ENCODE measurements at places on chromosomes 6 and 20.

DNA sequence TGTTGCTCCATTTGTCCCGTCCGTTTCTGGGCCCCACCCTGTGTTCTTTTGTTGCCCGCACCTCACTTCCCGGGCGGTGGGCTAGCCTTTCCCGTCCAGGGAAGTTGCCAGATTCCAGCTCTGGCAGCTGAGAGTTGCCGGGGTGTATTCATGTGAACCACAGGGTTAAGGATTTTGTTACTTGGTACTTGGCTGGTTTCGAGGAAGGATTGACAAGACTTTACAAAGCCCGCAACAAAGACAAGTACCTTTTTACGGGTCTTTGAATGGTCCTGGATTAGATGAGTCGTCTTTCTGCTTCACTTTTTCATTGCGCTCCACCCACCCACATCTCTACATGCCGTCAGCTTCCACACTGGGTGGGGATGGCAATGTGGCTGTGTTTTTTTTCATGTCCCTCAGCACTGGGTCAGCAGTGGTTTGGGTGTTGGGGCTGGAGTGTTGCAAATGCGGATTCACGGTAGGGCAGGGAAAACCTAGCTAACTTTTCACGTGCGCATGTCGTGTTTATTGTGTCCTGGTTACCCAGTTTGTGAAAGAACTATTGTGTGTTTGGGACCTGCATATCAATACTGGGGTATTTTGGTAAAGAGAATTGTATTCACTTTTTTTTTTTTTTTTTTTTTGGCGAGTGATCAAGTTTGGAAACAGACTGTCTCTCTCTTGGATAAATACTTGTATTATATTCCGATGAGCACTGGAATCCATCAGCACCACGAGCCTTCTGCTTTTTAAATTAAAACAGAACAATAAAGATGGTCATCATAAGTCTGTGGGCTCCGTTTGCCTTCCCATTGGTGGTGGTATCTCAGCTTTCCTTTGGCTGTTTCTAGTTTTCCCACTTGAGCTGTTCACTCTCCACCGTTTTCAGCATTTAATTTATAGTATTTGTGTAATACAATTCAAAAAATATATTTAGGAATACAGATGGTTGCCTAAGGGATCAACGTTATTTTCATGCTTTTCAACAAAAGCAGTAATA lies 1.2 kb downstream of the DUSP22 start:
- DNase-seq: peak; percentile 41

DNA sequence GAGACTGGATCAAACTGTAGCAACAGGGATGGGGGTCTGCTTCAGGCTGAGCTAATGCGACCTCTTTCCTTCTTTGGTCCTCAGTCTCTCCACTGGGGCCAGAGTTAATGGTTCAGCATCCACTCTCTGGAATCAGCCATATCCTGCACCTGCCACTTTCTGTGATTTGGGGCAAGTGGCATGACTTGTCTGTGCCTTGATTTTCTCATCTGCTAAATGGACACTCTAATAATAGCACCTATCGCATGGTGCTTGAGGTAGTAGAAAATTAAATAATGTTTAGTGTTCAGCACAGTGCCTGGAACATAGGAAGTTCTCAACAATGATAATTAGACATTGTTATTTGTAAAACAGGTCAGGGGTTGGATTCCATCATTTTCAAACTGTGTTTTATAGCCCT lies 6.3 kb downstream of the XKR7 start:
- no peak for DNase-seq

GRCh38 chr6:138736640-138737039 lies 36.9 kb upstream of the CCDC28A start:
- no peak for DNase-seq

- no peak for DNase-seq
These were observed 111.2 kb upstream of the CARMIL1 start for GRCh38 chr6:25167961-25168360.

- DNase-seq: no peak
These were observed 118.8 kb upstream of the ZNF217 start for GRCh38 chr20:53712212-53712977.

All from CD4-positive, alpha-beta T cell treated with Interferon gamma for 1 hour (primary cell).